ENCODE measurements at places on chromosomes 2 and 18. TPM values are rescaled to one million over a fixed set of nuclear protein-coding genes. Genes with fewer than 3 reads are reported as not detected.
A peak's percentile ranks its signal among the peaks of the same experiment; 100 is the strongest.

RAD51AP2 gene
- total RNA-seq: not detected

FIGN gene
- total RNA-seq: not detected

COLEC12 gene
- total RNA-seq: not detected

COPS9 gene
- 73.1 TPM for total RNA-seq

CCDC148 gene
- total RNA-seq: 0.14 TPM

DNA sequence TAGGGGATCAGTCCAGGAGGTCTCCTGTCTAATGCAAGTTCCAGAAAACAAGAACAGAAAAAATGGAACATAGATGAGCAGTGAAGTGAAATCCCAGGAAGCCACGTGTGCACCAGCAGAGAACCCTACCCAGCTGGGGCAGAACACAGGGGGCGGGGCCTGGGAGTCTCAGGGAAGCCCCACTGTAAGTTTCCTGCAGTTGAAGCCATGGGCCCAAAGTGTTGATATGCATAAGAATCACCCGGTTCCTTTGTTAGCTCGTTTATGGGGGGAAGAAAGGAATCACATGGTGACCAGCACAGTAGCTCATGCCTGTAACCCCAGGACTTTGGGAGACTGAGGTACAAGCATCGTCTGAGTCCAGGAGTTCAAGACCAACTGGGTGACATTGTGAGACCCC is 131.3 kb downstream of the INO80D start:
- no peak for DNase-seq

DNA sequence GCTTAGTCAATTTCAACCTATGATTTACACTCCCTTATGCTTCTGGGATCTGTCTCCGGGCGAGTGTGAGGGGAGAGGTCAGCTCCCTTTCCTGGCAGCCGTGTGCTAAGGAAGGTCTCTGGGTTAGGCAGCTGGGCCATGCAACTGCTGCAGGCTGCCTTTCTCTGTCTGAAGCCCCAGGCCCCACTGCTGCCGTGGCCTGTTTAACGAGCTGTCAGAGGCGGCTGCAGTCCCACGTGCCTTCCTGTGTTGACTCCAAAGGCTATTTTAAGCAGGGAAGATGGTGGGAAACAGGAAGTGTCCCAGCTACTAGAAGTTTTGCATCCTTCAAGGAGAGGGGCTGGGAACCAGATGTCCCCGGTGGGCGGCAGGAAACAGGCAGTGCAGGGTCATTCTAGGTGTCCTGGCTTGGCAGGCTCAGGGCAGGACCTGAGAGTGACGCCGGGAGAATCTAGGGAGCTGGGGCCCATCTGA is 186.4 kb downstream of the TNS1 start:
- DNase-seq: no peak

DNA sequence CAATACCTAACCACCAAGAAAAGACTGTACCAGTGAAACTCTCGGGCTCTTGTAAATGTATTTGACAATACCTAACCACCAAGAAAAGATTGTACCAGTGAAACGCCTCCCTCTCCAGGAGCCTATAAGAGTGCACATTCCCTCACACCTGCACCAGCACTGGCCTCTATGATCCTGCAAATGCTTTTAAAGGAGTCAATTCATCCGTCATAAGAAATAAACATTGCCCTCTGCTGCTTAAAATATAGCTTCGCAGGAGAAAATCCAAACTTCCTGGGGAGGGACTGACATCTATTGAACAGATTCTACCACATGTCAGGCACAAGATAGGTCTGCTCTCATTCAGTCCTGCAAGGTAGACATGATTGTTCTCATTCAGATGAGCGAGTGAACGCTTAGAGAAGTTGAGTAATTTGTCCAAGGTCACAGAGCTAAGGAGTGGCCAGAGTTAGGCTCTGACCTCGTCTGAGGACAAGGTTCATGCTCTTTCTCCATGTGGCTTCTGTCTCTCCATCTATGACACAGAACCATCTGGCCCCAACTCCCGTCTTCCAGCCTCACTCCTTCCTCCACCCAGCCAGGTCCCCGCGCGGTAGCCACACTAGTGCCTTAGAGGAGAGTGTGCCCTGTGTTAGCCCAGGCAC is 38.7 kb downstream of the MCFD2 start:
- DNase-seq: no peak

- DNase-seq: no peak
Measured at GRCh38 chr2:235070063-235070706, 118.4 kb downstream of the SH3BP4 start.

GRCh38 chr2:20561637-20562454 is 89.1 kb downstream of the HS1BP3 start:
- no peak for DNase-seq

- DNase-seq: no peak
Measured at GRCh38 chr2:212811036-212811805, 272.6 kb upstream of the ERBB4 start.

GRCh38 chr2:28407976-28408690 is 15.5 kb downstream of the FOSL2 start:
- no peak for DNase-seq

GRCh38 chr18:805755-806110 is 6.3 kb downstream of the YES1 start:
- no peak for DNase-seq

DNA sequence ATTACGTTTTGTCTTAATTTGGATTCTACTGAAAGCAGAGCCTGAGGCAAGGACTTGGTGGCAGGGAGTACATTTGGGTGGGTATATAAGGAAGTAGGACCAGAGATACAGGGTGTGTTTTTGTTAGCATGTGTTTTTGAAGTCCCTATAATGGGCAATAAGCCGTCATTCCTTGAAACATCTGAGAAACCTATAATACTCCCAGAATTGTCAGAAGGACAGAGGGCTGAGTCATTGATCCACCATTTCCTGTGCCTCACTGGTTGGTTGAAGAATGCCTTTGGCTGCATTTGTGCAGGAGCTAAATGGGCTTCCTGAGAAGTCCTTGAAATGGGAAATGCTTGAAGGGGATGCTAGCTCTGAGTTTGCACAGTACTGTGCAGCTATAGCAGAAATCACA is 281.8 kb upstream of the ZEB2 start:
- DNase-seq: no peak

DNA sequence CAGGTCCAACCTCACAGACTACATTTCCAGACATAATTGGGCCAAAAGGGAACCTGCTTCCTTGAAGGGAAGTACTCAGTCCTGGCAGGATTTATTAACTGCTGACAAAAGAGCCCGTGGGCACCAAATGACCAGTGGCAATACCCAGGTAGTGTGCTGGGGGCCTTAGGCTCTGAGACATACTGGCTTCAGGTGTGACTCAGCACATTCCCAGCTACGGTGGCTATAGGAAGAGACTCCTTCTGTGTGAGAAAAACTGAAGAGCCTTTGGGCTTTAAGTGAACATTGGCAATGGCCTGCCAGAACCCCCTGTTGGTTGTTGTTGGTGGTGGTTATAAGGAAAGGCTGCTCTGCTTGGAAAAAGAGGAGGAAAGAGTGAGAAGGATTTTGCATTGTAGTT is 401.8 kb downstream of the KCNJ3 start:
- no peak for DNase-seq

- no peak for DNase-seq
Measured at GRCh38 chr2:8627692-8628085, 54.2 kb upstream of the ID2 start.

DNA sequence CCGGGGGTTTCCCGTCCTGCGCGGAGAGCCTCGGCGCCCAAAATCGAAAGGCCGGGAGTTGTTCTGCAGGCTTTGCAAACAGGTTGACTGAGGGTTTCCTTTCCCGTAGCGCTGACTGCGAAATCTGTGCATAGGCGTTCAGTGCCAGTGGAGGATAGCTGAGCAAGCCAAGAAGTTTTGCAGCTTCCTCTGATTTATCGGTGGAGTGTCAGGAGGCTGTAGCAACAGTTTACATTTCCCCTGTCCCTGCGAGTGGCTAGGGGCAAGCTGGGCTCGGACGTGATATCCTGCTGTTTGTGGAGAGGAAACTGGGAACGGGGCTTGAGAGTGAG is 694 bp downstream of the THSD7B start:
- DNase-seq: no peak

GRCh38 chr2:108786354-108787215 is at the start of gene CCDC138:
TSS of gene CCDC138 (plus strand) at chr2:108786771. CDS start at chr2:108786823, 52 bp downstream.
- peak; percentile 95 for DNase-seq

Data from activated T-cell treated with anti-CD3 and anti-CD28 coated beads, Interleukin-2, amount 50 U/mL, for 72 hours (primary cell).